ENCODE measurements at places on chromosomes 4 and X.

- DNase-seq: no peak
These were observed 12.5 kb downstream of the GABRA4 start for GRCh38 chr4:46980851-46981250.

- no peak for DNase-seq
These were observed 9.8 kb upstream of the UTP3 start for GRCh38 chr4:70678383-70678999.

DNA sequence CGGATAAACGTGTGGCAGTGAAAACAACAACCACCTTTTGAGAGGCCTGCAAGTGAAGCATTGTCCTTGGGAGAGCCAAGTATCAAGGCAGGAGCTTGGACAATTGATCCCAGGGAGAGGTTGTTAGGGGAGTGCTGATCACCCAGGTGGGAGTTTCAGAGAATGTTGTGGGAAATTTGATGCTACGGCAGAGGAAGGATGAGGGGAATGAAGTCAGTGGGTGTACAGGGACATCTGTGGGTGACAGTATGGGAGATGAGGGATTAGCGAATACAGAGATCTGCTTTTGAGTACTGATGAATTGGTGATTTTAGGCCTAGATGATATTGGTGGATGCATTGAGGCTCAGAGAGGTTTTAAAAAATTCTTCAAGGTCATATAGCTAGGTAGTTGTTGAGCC is 4.3 kb downstream of the GNL3L start:
- no peak for DNase-seq

DNA sequence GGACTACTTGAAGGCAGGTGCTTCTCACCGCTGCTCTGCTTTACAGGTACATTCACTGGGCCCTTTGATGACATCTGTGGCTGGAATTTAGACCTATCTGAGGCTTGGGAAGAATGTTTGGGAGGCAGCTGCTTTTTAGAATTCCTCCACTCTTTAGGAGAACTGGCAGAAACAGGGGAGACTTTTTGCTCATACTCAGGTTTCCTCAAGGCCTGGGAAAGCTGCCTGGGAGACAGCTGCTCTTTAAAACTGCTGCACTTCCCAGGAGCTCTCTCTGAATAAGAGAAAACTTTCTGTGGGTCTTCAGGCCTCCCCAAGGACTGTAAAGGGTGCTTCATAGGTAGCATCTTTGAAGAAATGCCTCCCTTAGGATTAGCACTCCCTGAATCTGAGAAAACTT is 14.3 kb downstream of the CT47C1 start:
- DNase-seq: no peak

- no peak for DNase-seq
These were observed 18.6 kb downstream of the FGFRL1 start for GRCh38 chr4:1030031-1030430.

- DNase-seq: no peak
These were observed 85.9 kb downstream of the ASMT start for GRCh38 chrX:1700757-1701156.

- DNase-seq: no peak
These were observed 87.6 kb upstream of the SLC4A4 start for GRCh38 chr4:71251261-71251660.

- no peak for DNase-seq
These were observed 989.2 kb upstream of the LCORL start for GRCh38 chr4:19010761-19011160.

DNA sequence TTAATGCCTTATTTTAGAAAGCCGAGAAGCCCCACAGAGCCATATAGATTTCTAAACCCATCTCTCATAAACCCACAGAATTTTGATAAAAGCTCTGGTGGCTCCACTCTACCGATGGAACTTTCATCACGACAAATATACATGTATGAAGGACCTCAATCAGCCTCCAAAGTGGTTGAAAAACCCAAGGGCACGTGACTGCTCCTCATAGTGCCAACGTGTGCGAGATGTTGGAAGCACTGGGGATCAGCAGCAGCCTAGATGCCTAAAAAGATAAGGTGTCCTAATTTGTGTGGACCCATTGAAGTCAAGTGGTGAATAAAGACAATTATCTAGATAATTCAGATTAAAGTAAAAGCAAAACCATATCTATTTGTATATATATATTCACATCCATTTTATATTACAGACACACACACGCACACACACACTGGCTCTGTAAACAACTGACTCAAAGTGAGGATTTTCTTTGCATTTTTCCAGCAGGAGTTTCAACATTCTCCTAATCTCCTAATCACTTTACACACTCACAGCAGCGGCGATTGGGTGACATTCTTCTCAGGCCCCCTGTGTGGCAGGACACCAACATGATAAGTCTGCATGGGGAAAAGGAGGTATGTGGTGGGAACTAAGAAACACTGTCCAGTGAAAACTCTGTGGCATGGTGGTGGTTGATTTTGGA is 2.8 kb upstream of the PITX2 start:
- DNase-seq: no peak
